ENCODE measurements at places on chromosomes 6 and 20. TPM values are rescaled to one million over a fixed set of nuclear protein-coding genes. Genes with fewer than 3 reads are reported as not detected.
A peak's percentile ranks its signal among the peaks of the same experiment; 100 is the strongest.

GRCh38 chr6:119459207-119459974 lies 109.8 kb upstream of the MAN1A1 start:
- H3K4me1 ChIP-seq = peaks cover 4% of the 10 kb centered on the region
- DNase-seq = no peak
- H3K27ac ChIP-seq = no peak overlapping the region
- H3K4me3 ChIP-seq = no peak overlapping the region

The PACRG gene
- total RNA-seq = 1.7 TPM

GRCh38 chr6:41039060-41039998 lies at the start of gene UNC5CL:
TSS of gene UNC5CL (minus strand) at chr6:41039221. CDS start at chr6:41035074, 4,147 bp downstream.
- peak; percentile 87 for DNase-seq
- no peaks in the 10 kb centered on the region for H3K27me3 ChIP-seq
- H3K36me3 ChIP-seq = no peaks in the 10 kb centered on the region
- peaks cover 5% of the 10 kb centered on the region for H3K4me1 ChIP-seq

GRCh38 chr6:142152746-142153145 lies 5.7 kb downstream of the VTA1 start:
- H3K27ac ChIP-seq = no peak overlapping the region
- H3K36me3 ChIP-seq = no peaks in the 10 kb centered on the region
- H3K4me3 ChIP-seq = no peak overlapping the region
- peaks cover 7% of the 10 kb centered on the region for H3K4me1 ChIP-seq
- no peaks in the 10 kb centered on the region for H3K27me3 ChIP-seq
- DNase-seq = no peak

The TMEM74B gene
- total RNA-seq = 0.63 TPM

Data from thyroid gland (tissue), 4 donors.